ENCODE measurements at places on chromosomes 7 and 10.

- peak; percentile 27 for DNase-seq
Observed at GRCh38 chr7:73382934-73383503, 50.6 kb upstream of the FZD9 start.

- no peak for DNase-seq
Observed at GRCh38 chr7:73901823-73902597, 41.1 kb downstream of the TMEM270 start.

- no peak for DNase-seq
Observed at GRCh38 chr10:129608653-129609052, 141.6 kb downstream of the MGMT start.

- DNase-seq: peak; percentile 93
Observed at GRCh38 chr7:157318015-157318706, 18.6 kb upstream of the DNAJB6 start.

DNA sequence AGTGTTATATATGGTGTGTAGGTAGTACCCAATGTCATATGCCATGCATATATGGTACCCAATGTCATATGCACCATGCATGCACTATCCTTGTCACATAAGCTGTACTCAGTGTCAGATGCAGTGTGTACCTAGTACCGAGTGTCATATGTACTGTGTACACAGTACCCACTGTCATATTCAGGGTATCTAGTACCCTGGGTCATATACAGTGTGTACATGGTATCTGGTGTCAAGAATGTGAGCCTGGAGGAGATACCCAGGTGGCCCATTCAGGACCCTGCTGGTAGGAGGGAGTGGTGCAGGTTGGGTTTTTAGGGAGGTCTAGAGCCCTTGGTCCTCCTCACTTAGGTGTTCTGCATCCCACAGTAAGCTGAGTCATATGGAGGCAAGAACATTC lies 1.8 kb downstream of the ZMYND11 start:
- peak; percentile 7 for DNase-seq

GRCh38 chr10:45657033-45657926 lies 15.3 kb downstream of the ZFAND4 start:
- DNase-seq: peak; percentile 10

- no peak for DNase-seq
Observed at GRCh38 chr7:119748991-119749390, 524.0 kb upstream of the KCND2 start.

DNA sequence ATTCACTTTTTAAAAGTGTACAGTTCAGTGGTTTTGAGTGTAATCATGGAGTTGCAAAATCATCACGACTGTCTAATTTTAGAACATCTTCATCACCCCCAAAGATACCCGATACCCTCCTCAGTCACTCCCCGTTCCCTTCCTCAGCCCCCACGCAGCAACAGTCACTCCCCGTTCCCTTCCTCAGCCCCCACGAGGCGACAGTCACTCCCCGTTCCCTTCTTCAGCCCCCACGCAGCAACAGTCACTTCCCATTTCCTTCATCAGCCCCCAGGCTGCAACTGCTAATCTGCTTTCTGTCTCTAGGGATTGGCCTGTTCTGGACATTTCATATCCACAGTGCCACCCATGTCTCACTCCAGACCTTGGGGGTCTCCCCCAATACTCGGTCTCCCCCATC lies 161.6 kb upstream of the PPP2R2D start:
- DNase-seq: peak; percentile 49

GRCh38 chr7:67435894-67436535 lies 439.4 kb downstream of the TYW1 start:
- DNase-seq: no peak

GRCh38 chr7:99669782-99670181 lies 10.0 kb downstream of the CYP3A5 start:
- DNase-seq: peak; percentile 22

DNA sequence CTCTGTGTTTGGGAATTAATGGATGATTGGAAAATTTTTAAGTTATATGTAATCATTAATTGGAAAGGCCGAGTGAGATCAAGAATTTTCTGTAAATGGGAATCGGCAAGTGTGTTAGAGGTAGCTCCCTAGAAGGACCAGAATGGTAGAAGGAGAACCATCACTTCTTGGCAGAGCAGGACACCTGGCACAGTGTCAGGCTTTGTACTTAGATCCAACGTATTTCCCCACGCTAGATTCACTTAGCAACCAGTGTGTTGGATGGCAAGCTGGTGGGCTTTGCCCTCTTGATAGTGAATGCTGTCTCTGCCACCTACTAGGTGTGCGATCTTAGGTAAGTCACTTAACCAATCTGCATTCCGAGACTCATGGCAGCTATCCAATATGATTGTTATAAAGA lies 107.8 kb upstream of the ZNF438 start:
- no peak for DNase-seq

DNA sequence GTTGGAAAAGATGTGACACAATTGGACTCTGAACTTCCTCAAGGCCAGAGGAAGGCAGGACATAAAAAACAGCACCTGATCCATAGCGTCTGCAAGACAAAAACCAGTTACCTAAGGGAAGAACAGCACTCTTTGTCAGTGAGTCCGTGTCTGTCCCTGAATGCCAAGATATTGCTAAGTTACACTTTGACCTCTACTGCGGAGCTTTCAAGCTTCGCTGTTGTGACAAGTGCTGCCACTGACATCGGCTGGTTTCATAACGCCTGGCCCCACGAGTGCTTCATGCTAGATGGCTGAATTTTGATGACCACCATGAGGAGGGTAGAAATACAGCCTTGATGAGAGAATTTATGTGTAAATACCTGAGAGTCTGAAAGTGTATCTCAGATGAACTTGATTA lies 49.7 kb upstream of the JAZF1 start:
- DNase-seq: no peak

- DNase-seq: peak; percentile 3
Observed at GRCh38 chr7:157625973-157626742, 289.4 kb downstream of the DNAJB6 start.

- no peak for DNase-seq
Observed at GRCh38 chr10:77400033-77400432, 237.6 kb downstream of the KCNMA1 start.

DNA sequence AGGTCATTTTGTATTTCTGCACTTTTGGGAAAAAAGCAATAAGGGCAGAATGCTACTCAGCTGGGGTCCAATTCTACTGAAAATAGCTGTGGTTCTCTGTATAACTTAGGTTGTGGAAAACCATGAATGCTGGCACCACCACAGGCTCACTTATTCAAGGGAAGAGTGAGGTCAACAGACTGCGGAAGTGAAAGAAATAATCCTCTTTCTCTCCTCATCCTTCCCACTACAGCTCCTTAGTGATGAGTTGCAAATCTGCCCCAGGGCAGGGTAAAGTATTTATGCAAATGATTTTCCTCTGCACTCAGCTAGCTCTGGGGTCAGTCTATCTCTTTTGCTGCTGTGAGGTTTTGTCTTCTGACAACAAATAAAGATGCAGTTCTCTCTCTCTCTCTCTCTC lies 74.1 kb upstream of the PTPRZ1 start:
- DNase-seq: no peak

DNA sequence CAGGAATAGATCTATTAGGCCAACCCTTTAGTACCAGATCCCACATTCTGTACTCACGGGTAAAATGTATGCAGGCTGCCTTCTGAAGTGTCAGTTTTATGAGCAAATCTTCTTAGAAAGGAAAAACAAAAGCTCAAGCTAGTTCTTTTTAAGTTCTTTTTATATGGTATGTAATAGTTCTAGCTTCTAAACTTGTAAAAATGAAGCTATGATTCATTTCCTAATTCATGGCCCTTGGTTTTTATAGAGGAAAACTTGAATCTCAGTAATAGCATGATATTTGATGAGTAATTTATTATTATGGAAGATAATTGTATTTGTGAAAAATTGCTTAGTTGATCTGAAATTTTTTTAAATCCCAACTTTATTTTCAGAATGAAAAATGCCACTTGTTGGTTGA lies 54.3 kb downstream of the SLK start:
- DNase-seq: no peak

DNA sequence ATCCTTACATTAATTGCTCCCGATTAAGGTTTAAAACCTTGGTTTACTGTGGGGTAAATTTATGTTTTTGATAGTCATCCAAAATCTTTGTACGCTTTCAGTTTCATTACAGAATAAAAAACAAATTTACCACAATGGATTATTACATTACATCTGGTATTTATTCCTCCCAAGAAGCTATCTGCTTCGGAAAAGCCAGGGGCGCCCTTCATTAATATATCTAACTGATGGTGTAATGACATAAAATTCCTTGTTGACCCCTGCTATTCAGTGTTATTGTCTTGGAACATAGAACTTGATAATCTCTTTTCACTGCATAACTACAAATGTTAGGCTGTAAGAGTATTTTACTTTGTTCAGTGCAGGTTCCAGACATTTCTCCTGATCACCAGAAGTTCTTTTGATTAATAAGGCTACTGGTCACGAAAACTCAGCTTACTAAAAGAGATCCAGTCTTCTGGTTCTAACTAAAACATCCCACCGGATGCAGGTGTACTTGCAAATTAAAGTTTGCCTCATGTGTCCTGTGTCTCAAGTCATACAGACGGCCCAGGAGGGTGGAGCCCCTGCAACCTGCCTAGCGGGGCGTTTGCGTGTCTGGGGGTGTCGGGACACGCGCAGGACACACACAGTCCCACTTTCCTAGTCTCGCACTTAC lies 581 bp upstream of the GLCCI1 start:
- DNase-seq: peak; percentile 5

DNA sequence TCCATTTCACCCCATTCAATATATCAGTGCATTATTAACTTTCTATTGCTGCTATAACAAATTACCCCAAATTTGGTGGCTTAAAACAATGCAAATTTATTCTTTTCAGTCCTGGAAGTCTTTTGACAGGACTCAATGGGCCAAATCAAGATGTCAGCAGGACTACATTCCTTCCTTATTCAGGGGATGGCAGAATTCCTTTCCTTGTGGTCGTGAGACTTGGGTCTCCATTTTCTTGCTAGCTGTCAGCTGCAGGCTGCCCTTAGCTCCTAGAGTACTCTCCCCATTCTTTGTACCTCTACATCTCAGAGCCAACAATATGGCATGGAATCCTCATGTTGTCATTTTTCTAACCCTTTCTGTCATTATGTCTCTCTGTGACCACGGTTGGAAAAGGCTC lies 310.6 kb downstream of the HDAC9 start:
- DNase-seq: no peak

DNA sequence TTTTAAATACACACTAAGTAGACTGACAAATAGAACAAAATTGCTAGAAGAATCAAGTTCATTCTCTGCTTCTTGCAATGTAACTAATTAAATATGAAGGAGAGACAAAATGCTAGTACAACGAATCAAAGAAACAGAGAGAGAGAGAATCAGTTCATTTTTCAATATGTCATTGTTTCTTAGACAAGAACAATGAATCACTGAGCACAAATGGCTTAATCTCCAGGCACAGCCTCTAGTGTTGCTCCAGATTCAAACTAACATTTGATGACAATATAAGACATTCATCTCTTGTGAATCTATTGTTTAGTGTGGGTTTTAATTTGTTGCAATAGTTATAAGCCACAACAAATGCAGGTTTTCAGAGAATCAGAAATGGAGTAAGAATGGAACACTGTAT lies 357.4 kb upstream of the TMEM229A start:
- no peak for DNase-seq

DNA sequence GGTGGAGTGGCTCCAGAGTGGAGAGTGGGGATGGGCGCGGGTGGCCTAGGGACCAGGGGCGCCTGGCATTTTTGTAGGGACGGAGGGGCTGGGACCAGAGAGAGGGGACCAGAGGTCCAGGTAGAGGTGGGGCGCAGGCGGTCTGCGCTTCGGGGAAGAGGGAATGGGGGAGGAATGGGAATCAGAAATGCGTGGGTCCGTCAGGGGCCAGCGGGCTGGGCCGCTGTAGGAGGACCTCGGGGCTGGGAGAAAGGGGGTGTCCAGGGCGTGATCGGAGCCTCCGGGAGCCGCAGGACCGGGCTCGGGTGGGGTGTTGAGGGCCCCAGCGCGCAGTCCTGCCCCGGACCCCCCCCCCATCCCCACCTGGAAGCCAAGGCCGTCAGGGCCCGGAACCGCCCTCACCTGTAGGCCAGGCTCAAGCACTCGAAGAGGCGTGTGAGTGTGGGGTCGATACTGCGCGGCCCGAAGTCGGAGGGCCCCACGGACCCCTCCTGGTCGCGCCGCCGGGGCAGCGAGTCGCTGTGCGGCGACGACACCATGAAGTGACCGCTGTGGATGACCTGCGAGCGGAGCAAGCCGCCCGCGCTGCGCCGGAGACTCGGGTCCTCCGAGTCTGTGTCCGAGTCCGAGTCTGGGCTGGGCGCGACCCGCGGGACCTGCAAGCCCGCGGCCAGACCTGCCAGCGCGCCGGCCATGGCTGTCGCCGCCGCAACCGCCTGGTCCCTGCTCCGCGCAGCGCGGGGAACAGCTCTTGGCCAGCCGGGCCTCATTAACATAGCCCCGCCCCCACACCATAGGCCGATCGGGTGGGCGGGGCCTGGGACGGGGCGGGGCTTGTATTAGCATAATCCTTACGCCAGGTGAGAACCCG lies at the start of gene MLXIPL:
Gene MLXIPL (minus strand): TSS at position 725 of the 871 bp plus-strand sequence. CDS start 30 bp downstream, at position 695.
- peak; percentile 82 for DNase-seq

DNA sequence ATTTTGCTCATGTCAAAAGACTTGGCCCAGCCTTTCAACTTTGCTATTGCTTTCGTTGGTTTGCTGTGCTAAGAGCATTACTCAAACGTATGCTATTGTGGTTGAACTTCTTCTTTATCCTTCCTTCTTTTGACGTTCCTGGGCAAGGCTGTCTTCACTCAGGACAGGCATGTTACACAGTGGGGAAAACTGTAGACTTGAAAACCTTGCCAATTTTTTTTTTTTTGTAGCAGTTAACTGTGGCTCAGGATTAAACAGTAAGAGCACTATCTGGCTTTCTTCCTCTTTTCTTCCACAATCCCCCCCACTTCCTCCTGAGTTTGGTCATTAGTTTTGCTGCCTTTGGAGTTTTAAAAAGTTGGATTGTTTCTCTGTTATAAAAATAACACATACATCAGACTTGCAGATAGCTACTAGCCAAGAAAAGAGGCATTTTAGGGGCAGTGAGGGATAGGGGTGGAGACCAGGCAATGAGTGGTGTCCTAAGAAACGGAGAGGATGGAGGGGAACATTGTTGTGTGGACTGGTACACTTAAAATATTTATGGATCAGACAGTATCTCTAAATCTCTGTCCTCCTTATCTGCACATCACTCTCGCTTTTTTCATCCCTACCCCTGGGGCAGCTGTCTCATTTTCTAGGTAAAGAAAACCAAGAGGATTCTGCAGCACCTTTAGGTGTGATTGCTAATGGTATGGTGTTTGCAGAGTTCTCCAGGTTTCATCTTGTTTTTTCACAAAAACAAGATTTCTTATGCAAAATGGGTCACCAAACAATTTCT lies 181.7 kb downstream of the LRMDA start:
- DNase-seq: peak; percentile 93

GRCh38 chr7:47763063-47763974 lies 181.4 kb upstream of the TNS3 start:
- DNase-seq: no peak

- peak; percentile 67 for DNase-seq
Observed at GRCh38 chr7:26369593-26369992, 77.9 kb downstream of the SNX10 start.

- peak; percentile 97 for DNase-seq
Observed at GRCh38 chr7:151795168-151795811, 81.6 kb downstream of the PRKAG2 start.

DNA sequence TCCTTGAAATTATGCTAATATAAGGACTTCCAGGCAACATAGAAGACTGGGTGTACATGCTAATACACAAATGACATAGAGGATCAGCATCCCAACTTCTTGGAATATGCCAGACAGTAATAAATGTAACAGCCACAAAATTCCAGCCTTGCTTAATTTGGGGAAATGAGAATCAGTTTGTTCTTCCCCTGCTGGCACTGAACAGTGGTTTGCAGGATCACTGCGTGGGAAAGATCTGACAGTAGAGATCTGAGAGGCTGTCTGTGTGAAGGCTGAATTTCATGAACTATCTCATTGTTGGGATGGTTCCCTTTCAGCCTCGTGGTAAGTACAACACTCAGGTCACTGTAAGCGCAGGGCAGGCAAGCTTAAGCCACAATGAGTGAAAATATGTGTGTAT lies 1078.0 kb downstream of the LRMDA start:
- DNase-seq: peak; percentile 93

Measured in suppressor macrophage treated with lipopolysaccharide for 4 hours (primary cell).